Heart right ventricle (tissue), 16 donors: ENCODE measurements at places on chromosomes 3 and 15. TPM values are rescaled to one million over a fixed set of nuclear protein-coding genes. Genes with fewer than 3 reads are reported as not detected.

Gene SKOR1
- total RNA-seq, result 0.40 TPM

Gene IL5RA
- total RNA-seq, result not detected

Gene ZNF710
- 4.2 TPM for total RNA-seq

Gene CISH
- total RNA-seq, result 5.4 TPM

Gene ADAMTSL3
- 7.8 TPM for total RNA-seq

DNA sequence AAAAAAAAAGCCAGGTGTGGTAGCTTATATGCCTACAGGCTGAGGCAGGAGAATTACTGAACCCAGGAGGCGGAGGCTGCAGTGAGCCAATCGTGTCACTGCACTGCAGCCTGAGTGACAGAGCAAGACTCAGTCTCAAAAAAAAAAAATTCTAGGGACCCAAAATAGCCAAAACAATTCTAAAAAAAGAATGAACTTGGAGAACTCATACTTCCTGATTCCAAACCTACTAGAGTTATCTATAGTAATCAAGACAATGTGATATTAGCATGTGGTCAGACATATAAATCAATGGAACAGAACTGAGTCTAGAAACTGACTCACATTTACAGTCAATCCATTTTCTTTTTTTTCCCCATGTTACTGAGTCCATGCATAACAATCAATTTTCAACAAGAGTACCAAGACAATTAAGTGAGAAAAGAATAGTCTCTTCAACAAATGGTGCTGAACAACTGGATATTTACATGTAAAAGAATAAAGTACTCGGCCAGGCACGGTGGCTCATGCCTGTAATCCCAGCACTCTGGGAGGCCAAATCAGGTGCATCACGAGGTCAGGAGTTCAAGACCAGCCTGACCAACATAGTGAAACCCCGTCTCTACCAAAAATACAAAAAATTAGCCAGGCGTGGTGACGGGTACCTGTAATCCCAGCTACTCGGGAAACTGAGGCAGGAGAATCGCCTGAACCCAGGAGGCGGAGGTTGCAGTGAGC, 11.9 kb downstream of the PRKAR2A start:
- H3K4me1 ChIP-seq, result peaks cover 4% of the 10 kb centered on the region
- H3K27ac ChIP-seq, result no peak overlapping the region
- no peak for DNase-seq
- no peaks in the 10 kb centered on the region for H3K36me3 ChIP-seq

DNA sequence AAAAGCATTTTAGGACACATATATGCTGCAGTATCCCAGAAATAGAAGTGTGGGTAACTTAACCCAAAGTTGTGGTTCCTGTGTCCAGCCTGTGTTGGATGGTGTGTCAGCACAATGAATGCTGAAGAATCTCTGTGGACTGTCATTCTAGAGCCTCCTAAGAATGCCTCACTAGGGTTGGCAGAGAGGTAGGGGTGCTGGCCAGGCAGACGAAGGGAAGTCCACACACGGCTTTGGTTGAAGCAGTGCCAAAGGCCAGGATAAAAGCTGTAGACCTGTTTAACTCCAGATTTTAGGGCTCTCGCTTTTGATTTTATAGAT, 43.7 kb upstream of the TIPARP start:
- peaks cover 18% of the 10 kb centered on the region for H3K4me1 ChIP-seq
- no peaks in the 10 kb centered on the region for H3K27me3 ChIP-seq
- H3K27ac ChIP-seq, result no peak overlapping the region
- no peaks in the 10 kb centered on the region for H3K36me3 ChIP-seq

DNA sequence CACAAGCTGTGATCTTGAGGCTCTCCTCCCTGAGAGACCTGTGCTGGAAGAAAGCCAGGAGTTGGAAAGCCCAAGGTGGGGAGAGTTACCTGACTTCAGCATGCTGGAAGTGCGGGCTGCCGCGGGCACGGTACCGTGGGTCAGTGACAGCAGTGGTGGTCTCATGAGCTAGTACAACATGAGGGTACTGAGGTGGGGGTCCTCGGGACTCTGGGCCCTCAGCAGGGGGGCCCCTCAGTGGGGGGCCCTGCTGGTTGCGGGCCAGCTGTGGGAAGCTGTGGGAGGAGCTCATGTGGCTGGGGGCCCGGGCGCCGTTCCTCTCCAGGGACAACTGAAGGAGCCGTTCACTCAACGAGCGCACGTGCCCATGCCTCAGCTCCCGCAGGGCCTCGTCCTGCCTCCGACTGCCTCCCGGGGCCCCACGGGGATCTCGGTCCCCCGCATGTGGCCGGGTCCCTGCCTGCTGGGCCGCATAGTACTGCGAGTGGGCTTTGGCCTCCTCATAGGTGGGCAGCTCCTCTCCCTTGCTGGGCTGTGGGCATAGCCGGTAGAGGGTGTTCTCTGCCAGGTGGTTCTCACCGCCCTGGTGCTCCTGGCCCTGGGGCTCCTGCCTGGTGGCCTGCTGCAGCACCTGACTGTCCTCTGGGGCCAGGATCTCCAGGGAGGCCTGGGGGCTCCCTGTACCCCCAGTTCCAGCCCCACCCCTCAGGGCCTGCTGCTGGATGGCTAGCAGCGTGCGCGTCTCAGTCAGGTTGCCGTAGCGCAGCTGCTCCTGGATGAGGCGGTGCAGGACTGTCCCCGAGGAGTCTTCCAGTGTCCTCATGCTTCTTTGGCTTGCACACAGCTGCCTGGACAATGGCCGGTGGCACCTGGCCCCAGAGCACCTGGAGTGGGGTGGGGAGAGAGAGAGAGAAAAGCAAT, 3.4 kb downstream of the AMOTL2 start:
- peaks cover 85% of the 10 kb centered on the region for H3K4me1 ChIP-seq
- H3K27ac ChIP-seq, result peak overlapping the region; percentile 89
- H3K36me3 ChIP-seq, result no peaks in the 10 kb centered on the region
- no peak overlapping the region for H3K4me3 ChIP-seq

DNA sequence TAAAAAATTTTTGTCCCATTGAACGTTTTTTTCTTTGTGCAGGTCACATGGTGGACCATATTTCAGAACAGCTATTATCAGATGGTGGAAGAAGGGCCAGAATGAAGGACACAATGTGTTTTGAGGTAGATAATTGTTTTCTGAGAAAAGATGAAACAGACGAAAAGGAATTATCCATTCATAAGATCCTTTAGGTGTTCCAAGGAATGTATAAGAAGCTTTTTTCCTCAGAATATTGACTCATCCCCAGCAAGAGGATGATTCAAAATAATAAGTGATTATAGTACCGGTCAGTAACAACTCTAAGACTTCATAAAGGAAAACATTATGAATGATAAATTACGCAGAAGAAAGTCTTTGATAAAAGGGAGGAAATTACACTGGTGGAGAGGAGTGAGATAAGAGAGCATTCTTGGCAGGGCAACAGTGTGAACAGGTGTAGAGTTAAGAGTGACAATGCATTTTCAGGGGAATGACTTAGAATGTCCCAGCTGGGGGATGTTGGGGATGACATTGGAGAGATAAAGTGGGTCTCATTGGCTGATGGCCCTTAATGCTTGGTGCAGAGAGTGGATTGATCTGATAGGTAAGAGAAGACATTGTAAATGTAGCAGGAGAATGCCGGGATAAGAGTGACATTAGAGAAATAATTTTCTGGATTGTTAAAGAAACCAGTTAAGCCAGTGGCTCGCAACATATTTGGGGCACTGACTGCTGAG, 27.0 kb upstream of the AQP9 start:
- H3K36me3 ChIP-seq, result no peaks in the 10 kb centered on the region
- no peaks in the 10 kb centered on the region for H3K4me1 ChIP-seq
- H3K27me3 ChIP-seq, result peaks cover 15% of the 10 kb centered on the region

GRCh38 chr15:84883916-84884781, at the start of gene SLC28A1:
Gene SLC28A1 (plus strand): TSS chr15:84884662. CDS start chr15:84887761, 3,099 bp downstream.
- no peak within 1 kb of the TSS for H3K4me3 ChIP-seq
- no peak within 1 kb of the TSS for H3K27ac ChIP-seq
- no peaks in the 10 kb centered on the region for H3K27me3 ChIP-seq
- DNase-seq, result no peak
- peaks cover 17% of the 10 kb centered on the region for H3K4me1 ChIP-seq

DNA sequence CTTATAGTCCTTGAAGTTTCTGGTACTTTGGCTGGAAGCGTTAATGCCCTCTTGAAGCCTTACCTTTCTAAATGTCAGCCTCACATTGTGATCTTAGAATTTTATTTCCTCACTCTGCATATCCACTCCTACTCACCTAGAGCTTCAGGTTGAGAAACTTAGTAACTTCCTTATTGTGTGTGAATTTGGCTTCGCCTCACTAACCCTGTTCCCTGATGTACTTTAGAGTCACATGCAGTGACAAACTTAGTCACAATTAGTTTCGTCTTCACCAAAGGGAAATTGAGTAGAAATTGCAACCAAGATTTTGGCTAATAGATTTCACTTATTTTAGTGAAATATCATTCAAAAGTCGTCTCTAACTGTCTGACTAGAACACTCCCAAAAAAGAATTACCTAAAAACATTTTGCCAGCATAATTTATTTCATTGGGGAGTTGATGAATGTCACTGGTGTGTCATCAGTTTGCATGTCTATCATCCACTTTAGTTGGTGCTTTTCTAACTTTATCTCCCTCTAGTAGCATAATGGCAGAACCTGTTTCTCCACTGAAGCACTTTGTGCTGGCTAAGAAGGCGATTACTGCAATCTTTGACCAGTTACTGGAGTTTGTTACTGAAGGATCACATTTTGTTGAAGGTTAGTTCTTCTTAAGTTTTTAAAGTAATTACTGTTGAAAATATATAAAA, 960 bp downstream of the MFN1 start:
- no peaks in the 10 kb centered on the region for H3K4me1 ChIP-seq
- no peak for DNase-seq
- peak overlapping the region; percentile 75 for H3K4me3 ChIP-seq
- H3K27ac ChIP-seq, result peak overlapping the region; percentile 86
- H3K27me3 ChIP-seq, result no peaks in the 10 kb centered on the region
- no peaks in the 10 kb centered on the region for H3K36me3 ChIP-seq

DNA sequence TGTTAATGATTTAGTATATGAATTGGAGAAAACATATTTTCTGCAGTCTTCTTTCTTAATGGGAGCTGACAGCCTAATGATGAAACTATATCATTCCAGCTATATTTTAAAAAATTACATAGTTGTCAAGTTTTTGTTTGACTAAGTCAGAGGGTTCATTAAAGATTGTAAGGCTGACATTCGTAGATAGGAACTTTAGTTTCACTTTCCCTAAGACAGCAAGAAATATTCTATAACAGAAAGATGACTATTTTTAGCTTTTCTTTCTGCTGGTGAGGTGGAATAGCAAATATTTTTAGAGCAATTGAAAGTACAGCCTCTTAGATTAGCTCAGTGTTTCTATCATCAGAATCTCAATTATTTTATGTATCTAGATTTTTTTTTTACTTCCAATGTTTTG, 60.2 kb downstream of the PIAS1 start:
- H3K4me1 ChIP-seq, result peaks cover 37% of the 10 kb centered on the region
- no peaks in the 10 kb centered on the region for H3K27me3 ChIP-seq
- no peaks in the 10 kb centered on the region for H3K36me3 ChIP-seq

DNA sequence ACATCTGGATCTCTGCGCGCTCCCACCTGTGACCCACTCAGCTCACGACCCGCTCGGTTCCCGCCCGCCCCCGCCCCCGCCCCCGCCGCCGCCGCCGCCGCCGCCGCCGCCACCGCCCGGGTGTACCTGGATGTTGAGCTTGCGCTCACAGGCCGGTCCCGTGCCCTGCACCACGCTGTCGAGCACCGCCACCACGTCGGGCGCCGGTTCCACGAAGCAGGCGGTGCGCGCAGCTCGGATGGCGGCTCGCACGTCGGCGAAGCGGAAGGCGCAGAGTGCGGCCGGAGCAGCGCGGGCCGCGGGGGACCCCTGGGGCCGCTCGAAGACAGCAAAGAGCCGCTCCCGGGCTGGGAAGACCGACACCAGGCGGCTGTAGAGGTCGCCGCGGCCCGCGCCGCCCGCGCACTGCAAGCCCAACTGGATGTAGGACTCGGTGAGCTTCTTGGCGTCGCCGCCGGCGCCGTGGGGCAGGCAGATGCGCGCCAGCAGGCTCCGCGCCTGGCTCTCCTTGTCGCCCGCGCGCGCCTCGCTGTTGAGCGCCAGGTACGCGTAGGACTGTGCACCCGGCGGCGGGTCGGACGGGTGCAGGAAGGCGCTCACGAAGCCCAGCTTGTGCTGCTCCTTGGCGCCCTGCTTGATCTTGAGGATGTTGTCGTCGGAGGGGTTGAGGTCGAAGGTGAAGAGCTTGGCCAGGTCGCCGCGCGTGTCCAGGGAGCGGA, 1.1 kb downstream of the PLXND1 start:
- peaks cover 75% of the 10 kb centered on the region for H3K4me1 ChIP-seq

GRCh38 chr15:93451822-93452221, 362.8 kb upstream of the RGMA start:
- H3K27me3 ChIP-seq, result no peaks in the 10 kb centered on the region
- H3K36me3 ChIP-seq, result no peaks in the 10 kb centered on the region
- DNase-seq, result no peak

- DNase-seq, result no peak
- no peaks in the 10 kb centered on the region for H3K4me1 ChIP-seq
- no peak overlapping the region for H3K4me3 ChIP-seq
- H3K36me3 ChIP-seq, result no peaks in the 10 kb centered on the region
Observed at GRCh38 chr3:30098653-30099455, 507.5 kb upstream of the TGFBR2 start.

GRCh38 chr3:67059443-67059842, 61.3 kb downstream of the KBTBD8 start:
- H3K4me3 ChIP-seq, result no peak overlapping the region
- no peak overlapping the region for H3K27ac ChIP-seq
- H3K27me3 ChIP-seq, result peaks cover 8% of the 10 kb centered on the region
